Fibroblast of lung (primary cell): ENCODE measurements at places on chromosomes 4 and X. TPM values are rescaled to one million over a fixed set of nuclear protein-coding genes. Genes with fewer than 3 reads are reported as not detected.

DNA sequence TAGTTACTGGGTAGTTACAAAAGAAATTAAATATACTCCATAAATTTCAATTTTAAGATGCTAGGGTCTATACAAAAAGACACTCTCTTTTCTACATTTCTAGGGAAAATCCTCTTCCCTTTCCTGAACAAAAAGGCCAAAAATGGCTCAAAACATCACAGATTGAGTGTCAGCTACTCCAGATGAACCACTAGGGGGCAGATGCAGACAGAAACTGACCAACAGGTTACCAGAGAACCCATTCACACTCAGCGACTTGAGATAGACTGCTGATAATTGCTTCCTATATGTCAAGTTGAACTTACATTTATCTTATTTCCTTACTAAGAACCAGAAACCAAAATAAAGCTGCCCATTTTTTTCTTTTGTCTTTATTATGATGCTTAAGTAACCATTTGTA is 83.4 kb upstream of the MID1IP1 start:
- DNase-seq, result peak; percentile 26

The MAP7D2 gene
- total RNA-seq, result under 0.01 TPM in 2 replicates

- DNase-seq, result no peak
Measured at GRCh38 chr4:170414961-170415360, 325.2 kb upstream of the AADAT start.

The GRIA2 gene
- 0.17 TPM in 1 of 2 replicates, not detected in the other for total RNA-seq

- DNase-seq, result no peak
Measured at GRCh38 chr4:43999669-44000068, 448.9 kb downstream of the KCTD8 start.

DNA sequence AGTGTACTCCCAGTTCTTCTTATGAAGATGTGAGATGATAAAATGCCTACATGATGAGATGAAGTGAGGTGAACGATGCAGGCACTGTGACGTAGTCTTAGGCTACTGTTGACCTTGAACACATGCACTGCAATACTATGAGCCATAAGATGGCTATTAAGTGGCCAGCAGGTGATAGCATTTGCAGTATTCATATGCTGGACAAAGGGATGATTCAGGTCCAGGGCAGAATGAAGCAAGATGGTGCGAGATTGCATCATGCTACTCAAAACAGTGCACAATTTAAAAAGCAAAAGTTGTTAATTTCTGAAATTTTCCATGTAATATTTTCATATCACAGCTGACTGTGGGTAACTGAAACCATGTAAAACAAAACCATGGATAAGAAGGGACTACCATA is 781.4 kb downstream of the PCDH18 start:
- peak; percentile 2 for DNase-seq

DNA sequence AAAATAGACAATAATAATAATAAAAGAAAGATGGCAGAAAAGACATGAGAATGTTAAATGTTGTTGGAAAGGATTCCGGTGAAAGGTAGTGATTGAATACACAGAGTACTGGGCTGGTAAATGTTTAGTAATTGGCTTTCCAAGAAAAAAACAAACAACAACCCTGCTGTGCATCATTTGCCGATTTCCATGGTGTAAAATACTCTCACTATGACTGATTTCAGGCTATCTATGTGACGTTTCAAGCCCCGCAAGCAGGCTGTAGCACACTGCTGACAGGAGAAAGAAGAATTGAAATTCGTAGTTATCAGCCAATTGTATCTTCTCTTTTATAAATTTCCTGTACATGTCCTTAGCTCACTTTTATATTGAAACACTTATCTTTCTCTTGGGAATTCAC is 13.6 kb upstream of the SEPTIN6 start:
- no peak for DNase-seq

DNA sequence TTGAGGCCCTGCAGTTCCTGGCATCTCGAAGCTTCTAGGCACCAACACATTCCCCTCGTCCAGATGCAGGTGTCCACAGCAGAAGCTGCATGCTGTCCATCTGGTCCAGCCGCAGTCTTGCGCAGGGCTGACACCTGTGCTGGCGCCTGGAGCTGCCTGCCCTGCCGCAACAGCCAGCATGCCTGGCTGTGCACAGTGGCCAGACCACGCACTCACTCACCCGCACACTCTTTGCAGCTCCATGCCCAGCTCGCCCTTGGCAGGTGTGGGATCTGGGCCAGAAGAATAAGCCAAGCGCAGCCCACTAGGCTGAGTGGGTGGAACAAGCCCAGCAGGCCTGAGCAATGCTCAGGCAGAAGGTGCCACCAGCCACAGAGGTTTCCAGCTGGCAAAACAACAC is 125.6 kb downstream of the PARM1 start:
- DNase-seq, result no peak

GRCh38 chrX:11588097-11588496 is 77.6 kb downstream of the ARHGAP6 start:
- no peak for DNase-seq

The HSFX1 gene
- 0.51 and 0.66 TPM in 2 replicates for total RNA-seq

GRCh38 chrX:148611993-148612392 is 111.6 kb downstream of the AFF2 start:
- no peak for DNase-seq

The GPR119 gene
- not detected in 2 replicates for total RNA-seq

DNA sequence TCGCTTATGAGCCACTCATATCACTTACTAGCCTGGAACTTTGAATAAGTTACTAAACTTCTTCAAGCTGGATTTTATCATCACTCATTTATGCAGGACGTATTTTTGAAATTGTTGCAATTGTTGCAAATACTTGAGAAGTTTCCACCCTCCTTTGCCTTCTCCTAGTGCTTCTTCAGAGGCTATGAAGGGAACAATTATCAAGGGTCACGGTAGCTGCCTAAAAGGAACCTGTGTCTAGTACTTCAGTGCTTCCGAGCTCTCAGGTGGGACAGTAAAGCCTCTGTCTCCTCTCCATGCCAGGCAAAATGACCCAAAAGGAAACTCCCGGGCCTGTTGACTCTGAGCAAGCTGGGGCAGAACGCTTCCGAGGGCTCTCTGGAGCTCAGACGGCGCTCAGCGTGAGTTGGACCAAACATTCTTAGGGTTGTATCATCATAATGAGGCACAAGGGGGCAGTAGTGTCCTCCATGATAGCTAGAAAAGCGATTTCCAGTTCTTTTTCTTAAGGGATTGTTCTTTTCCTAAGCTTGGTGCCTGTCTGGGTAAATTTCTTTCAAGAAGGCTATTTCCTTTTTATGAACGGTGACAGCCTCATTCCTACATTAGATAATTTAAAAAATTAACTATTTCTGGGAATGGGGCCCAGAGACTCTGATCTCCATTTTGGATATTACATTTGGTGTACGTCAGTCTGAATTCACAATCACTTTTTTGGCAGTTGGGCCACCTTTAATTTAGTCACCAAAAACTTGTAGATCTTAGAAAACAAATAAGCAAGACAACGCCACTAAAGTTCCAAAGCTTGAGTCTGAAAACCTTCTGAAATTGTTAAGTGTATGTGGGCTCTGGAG is 73.1 kb downstream of the PACRGL start:
- DNase-seq, result peak; percentile 71

GRCh38 chrX:72029483-72030411 is 102.0 kb downstream of the RTL5 start:
- DNase-seq, result peak; percentile 93

The AFM gene
- total RNA-seq, result not detected in 2 replicates

GRCh38 chr4:85760511-85760910 is 285.6 kb downstream of the ARHGAP24 start:
- no peak for DNase-seq

GRCh38 chrX:12013211-12013618 is 125.1 kb upstream of the FRMPD4 start:
- DNase-seq, result peak; percentile 78

GRCh38 chr4:165502916-165503907 is 124.4 kb downstream of the CPE start:
- DNase-seq, result peak; percentile 57

DNA sequence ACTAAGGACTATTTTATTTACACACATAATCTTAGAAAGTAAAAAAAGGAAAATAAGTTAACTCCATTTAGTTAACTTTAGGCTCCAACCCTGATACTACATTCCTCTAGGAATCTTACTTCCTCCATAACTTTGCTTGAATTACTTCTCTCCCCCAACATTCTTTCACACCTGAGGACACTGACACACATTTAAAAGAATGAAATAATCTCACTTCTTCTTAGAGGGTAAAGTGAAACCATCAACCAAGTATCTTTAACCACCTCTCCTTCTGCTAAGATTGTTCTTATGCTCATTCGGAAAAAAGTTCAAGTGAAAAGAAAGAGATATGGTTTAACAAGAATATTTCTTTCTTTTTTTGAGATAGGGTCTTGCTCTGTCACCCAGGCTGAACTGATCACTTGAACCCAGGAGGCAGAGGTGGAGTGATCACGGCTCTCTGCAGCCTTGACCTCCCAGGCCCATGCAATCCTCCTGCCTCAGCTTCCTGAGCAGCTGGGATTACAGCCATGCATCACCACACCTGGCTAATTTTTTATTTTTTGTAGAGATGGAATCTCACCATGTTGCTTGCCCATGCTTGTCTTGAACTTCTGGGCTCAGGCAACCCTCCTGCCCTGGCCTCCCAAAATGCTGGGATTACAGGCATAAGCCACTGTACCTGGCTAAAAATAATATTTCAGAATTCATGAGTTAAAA is 28.5 kb downstream of the SLC25A4 start:
- DNase-seq, result no peak

DNA sequence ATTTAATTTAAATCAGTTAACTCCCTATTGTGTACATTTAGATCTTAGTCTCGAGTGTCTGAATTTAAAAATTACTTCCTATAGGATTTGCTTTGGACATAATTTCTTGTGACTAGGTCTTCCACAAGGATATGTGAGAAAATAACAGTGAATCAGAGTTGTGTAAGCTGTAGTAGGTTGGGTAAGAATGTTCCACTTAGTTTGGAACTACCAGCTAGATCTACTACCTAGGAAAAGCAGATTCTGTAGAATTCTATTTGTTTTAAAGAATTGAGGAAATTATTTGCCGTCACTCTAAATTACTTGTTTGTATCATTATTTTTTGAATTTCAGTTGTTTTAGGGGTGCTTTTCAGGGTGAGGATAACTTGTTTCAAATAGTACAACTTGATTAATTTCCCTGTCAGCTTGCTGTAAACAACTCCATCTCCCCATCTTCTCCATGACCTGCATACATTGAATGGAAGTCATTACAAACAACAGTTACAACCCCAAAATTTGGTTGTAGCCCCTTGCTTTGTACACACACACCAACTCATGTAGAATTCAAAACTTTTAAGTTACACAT is 1.3 kb downstream of the MTHFD2L start:
- DNase-seq, result peak; percentile 29

DNA sequence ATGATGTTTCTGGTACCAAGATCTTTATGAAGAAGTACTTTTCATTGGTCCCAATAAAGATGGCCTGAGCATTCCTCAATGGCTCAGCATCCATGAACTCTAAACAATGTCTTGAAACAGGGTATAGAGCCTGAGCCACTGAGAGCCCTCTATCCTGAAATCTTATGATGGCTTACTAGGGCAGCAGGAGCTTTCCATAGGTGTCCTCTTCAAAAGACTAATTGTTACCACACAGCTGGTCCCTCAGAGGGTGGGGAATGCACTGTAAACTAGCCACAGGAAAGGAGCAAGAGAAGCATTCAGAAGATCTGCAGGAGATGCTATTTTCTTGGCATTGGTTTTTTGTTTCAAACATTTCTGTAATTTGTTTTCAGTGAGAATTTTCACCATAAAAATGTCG is 5.6 kb upstream of the BANK1 start:
- DNase-seq, result no peak

GRCh38 chr4:870951-871350 is 45.0 kb upstream of the CPLX1 start:
- no peak for DNase-seq

GRCh38 chr4:26248647-26249046 is 72.2 kb upstream of the RBPJ start:
- peak; percentile 57 for DNase-seq

The PAGE4 gene
- not detected in 2 replicates for total RNA-seq

DNA sequence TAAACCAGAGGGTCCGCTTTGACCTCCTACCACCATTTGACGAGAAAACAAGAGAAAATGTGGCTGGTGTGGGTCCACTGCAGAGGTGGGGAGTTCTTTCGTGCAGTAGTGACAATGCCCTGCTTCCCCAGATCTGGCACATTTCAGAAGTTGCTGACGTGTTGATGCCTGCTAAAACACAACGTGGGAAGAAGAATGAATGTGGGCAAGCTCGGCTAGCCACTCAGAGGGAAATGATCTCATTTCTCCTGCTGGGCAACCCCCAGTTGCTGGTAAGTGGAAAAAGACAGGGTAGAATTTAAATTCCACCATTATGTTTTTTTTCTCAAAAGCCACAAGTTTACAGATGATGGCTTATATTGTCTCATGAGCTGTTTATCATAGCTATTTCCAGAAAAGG is 77.9 kb downstream of the LUZP4 start:
- no peak for DNase-seq

GRCh38 chr4:48827622-48828021 is 3.3 kb upstream of the OCIAD1 start:
- DNase-seq, result no peak

DNA sequence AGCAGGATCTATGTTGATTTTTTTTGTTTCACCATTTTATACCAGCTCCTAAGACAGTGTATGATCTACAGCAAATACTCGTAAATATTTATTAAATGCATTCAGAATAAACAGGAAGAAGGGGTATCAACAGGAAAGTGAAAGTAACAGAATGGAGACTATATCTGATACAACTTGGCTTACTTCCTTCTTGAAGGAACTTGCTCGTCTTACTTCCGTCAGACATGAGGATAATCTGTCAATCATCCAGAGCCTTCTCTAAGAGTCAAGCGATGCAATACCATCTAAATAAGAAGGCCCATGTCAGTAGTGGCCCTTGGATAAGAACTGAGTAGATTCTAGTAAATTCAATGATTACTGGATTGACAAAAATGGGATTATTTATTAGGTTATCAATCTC is 84.2 kb downstream of the CAMK2D start:
- no peak for DNase-seq

GRCh38 chr4:158172261-158173258 is at the start of gene GASK1B:
TSS of gene GASK1B (minus strand) at chr4:158173025. CDS start at chr4:158171375, 1,650 bp downstream.
- peak; percentile 81 for DNase-seq

DNA sequence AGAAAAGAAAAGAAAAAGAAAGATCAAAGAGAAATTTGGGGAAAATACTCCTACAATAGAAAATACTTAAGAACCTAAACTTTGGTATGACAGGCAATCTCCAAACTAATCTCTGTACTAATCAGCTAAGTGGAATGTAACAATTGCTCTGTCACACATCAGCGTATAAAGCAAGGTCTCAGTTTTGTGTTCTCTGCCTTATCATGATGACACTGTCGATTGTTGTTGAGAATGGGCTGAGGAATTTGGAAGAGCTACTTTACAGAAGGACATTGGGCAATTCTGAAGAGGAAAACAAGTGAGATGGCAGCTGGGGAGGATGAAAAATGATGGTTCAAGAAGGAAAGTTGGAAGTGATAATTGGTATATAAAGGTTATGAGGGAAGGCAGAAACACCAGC is 486.0 kb upstream of the HTR2C start:
- no peak for DNase-seq

The DGAT2L6 gene
- not detected in 2 replicates for total RNA-seq

DNA sequence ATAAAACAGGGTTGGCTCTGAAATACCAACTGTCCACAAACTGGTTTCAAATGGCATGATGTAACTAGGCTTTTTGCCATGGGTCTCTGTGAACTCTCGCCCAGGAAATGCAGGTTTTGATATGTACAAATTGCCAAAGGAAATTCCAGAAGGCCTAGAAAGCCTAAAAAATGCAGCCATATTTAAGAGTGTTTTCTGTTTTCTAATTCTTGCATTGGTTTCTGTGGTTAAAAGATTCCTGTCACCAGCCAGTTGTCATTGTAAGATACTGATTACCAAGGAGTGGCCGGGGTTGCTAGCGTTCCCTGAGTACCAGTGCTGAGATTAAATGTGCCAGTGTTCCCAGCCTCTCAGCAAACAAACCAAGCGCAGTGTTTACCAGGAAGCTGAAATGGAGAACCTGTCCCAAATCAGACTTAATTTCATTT is 53.9 kb upstream of the SORBS2 start:
- peak; percentile 89 for DNase-seq
